Stimulated activated CD4-positive, alpha-beta T cell treated with anti-CD3 and anti-CD28 coated beads, Interleukin-12 subunit alpha, Interleukin-12 subunit beta, amount 100 ng/mL, for 24 hours (primary cell): ENCODE measurements at places on chromosomes 5 and 9.

DNA sequence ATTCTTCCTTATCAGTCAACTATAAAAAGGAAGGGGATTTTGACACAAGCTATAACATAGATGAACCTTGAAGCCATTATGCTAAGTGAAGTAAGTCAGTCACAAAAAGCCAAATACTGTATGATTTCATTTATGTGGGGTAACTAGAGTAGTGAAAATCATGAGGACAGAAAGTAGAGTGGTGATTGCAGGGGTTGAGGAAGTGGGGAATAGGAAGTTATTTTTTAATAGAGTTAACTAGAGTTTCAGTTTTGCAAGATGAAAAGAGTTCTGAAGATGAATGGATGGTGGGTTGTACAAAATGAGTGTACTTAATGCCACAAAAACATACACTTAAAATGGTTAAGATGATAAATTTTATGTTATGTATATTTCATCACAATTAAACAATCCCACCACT, 65.4 kb upstream of the FAM174A start:
- DNase-seq = no peak

GRCh38 chr9:88173378-88173999, 35.2 kb upstream of the SPATA31C2 start:
- DNase-seq = no peak

DNA sequence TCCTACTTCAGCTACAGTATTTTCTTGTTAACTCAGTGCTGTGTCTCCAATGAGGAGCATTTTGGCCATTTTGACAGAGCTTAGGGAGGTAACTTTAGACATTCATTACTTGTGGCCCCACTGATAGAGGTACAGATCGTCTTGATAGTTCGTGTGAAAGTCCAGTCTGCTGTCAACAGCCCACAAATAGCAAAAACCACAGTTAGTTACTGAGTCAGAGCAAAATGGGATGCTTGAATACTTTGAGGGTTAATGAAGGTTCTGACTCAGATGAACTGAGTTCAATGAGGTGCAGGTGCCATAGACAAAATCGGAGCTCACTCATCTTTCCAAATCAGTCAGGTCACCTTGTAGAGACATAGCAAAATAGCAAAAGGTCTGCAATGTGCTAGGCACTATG, 163.1 kb upstream of the TLE4 start:
- DNase-seq = no peak

DNA sequence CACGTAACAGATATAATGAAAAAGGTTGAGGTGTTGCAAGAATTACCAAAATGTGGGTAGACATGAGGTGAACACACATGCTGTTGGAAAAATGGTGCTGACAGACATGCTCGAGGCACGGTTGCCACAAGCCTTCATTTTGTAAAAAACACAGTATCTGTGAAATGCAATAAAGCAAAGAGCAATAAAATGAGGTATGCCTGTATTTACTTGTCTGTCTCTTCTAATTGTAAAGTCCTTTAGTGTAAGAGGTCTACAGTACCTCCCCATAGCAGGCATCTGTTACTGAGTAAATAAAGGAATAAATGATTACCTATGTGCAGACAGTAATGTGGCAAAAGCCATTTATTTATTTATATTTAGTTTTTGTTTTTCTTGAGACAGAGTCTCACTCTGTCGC, 3.0 kb upstream of the CAST start:
- DNase-seq = no peak

DNA sequence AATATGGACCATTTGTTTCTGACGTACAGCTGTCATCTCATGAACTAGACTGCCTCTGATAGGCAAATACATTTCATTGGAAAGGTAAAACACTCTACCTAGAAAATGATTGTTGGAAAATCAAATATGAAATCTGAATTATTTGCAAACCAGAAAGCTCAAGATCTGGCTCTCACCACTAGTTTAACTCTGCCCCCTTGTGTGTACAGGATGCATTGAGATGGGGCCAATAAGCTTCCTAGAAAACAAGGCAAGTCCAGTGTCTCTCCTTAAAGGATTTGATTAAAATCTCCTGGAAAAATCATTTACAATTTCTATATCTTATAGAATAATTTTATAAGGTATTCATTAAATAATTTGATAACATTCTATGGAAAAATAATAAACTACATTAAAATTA, 311.9 kb upstream of the ANKH start:
- DNase-seq = no peak

- DNase-seq = no peak
Observed at GRCh38 chr5:157295247-157295646, 29.3 kb downstream of the CYFIP2 start.

GRCh38 chr5:119330367-119331183, 25.2 kb upstream of the TNFAIP8 start:
- no peak for DNase-seq

GRCh38 chr5:96663608-96664007, 1.4 kb downstream of the CAST start:
- no peak for DNase-seq

- DNase-seq = no peak
Observed at GRCh38 chr9:110160685-110161084, 47.3 kb downstream of the C9orf152 start.

DNA sequence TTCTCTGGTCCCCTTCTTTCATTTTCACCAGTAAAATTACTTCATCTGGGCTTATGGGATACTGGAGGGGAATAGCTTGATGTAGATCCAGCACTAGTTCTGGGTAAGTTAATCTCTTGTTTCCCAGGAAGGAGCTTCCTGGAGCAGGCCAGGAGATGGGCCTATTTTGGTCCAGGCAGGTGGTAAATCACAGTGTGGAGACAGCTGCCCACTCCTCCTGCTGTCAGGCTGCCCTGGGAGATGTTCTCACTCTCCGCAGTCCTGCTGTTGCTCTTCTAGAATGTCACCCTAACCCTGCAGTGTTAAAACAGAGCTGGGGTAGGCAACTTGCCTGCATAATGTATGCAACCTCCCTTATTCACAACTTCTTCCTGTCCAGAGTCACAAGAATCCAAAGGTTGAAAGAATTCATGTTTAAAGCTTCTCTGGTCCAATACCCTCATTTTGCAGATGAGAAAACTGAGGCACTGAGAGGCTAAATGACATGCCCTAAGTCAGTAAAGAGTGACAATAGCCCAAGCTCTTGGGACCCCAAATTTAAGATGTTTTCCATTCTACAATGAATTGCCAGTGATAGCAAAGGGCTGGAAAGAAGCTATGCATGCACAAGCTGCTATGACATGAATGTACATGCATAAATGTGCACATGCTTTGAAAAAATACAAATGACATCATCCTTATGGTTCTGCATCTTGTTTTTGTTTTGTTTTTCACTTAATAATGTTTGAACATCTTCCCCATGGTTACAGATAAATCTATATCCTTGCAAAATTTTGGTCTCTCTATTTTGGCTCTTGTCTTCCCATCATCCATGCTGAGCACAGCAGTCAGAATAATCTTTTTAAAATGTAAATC, 71.8 kb upstream of the ADRA1B start:
- DNase-seq = no peak

- DNase-seq = no peak
Observed at GRCh38 chr5:86442036-86442745, 175.6 kb upstream of the COX7C start.

DNA sequence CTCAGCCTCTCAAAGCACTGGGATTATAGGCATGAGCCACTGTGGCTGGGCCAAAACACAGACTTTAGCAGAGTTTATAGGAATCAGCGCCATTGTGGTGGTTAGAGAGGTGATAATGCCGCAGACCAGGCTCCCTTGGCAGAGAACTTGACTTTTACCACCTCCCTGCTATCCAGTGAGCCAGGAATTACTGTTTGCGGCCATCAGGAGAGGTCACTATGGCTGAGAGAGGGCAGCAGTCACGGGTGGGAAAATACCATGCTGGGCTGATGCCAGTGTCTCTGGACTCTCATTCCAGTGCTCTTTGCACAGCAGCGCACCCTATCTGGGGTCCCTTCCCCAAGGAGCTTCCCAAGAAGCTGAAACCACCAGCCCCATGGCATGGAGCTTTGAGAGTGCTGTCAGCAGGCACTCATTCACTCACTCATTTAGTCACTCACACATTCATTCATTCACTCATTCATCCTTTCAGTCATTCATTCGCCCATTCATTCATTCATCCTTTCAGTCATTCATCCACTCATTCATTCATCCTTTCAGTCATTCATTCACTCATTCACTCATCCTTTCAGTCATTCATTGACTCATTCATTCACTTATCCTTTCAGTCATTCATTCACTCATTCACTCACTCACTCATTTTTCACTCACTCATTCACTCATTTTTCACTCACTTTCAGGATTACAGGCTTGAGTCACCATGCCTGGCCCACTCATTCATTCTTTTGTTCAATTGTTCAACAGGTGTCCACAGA, 27.3 kb upstream of the RNU6ATAC start:
- no peak for DNase-seq

GRCh38 chr9:117796681-117797080, 92.5 kb downstream of the TLR4 start:
- DNase-seq = no peak

GRCh38 chr9:130017076-130017475, 25.9 kb downstream of the FNBP1 start:
- DNase-seq = no peak

GRCh38 chr5:150473673-150474358, 24.3 kb upstream of the RPS14 start:
- no peak for DNase-seq

DNA sequence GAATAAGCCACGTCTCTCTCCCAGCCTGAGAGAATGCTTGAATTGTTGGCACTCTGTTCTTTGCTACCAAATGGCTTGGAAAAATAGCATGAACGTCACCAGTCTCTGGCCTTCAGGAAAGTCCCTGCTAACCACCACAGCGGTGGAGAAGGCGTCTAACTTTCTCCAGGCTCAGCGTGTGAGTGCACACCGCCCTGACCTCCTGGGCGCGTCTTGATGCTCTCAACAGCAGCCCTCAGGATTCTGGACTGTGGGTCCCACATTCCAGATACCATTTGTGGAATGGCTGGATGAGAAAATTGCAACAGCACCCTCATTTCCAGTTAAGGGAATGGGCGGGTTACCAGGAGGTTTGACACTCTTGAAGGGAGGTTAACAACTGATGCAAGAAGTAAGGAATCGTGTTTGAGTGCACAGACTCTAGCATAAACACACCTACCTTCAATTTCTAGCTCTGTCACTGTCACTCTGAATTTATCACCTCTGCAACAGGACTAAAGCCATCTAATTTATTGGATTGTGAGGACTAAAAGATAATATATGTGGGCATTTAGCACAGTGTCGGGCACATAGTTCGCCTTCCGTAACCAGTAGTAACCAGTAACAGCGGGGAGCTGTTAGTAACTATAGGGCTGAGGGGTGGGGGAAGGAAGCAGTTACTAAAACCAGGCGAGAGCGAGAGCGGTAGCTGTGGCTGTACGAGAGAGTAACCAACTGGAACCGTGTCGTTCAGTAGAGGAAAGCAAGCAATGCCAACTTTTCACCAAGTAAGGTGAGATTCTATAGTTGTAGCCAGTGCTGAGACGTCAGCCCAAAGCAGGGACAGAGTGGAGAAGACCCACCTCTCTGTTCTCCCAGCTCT, 807 bp upstream of the PLGRKT start:
- DNase-seq = peak; percentile 53

- DNase-seq = no peak
Observed at GRCh38 chr9:34246453-34246852, 67.6 kb downstream of the UBAP1 start.

GRCh38 chr5:154501566-154501965, 23.5 kb upstream of the HAND1 start:
- no peak for DNase-seq

GRCh38 chr5:8394965-8395364, 526.0 kb downstream of the MTRR start:
- DNase-seq = no peak

DNA sequence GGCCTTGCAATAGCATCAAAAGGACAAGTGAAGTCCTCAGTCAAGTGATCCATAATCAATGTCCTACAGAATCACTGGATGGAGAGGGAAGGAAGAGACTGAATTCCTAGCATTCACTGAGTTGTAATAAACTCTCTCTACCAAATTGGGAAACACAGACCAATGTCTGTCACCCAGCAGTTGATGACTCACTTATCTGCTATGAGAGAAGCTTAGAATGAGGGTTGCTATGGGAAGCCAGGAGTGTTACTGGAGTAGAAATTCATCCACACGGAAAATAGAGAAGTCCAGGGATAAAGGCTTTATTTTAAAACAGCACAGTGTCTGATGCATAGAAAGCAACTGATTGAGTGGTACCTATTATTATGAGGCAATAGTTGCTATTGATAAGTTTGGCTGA, 407.4 kb downstream of the BRINP1 start:
- DNase-seq = no peak

DNA sequence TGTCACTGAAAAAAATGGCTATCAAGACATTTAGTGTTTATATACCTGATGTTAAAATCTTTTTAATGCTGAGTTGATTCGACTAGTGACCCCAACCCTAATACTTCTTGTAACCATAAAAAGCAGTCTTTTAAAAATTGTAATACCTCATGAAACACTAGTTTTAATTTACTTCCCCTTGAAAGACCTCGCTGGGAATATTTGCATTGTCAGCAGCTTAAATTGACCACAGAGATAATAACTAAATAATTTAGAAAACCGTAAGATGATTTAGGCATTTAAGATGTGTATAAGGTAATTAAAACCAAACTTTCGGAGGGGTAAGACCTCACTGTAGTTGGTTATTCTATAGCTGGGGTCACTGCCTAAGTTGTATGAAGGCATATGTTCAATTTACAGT, 89.8 kb downstream of the FGF10 start:
- no peak for DNase-seq

- no peak for DNase-seq
Observed at GRCh38 chr5:93122446-93122845, 458.6 kb downstream of the NR2F1-AS1 start.

DNA sequence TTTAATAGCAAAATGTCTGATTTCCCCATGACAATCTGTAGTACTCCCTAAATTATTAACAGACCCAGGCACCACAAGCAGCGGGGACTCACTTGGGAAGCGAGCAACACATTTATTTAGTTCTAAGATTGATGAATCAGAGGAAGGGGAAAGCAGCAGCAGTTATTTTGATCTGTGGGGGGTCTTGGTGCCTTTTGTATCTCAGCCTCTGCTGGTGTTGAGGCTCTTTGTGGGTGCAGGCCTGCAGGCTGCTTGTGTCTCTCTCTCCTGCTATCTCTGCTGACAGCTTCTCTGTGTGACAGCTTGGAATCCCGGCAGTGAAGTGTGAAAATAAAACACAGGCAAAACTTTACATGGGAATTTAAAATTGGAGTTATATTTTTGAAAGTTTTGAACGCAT, 878.2 kb upstream of the DMAC1 start:
- DNase-seq = no peak

DNA sequence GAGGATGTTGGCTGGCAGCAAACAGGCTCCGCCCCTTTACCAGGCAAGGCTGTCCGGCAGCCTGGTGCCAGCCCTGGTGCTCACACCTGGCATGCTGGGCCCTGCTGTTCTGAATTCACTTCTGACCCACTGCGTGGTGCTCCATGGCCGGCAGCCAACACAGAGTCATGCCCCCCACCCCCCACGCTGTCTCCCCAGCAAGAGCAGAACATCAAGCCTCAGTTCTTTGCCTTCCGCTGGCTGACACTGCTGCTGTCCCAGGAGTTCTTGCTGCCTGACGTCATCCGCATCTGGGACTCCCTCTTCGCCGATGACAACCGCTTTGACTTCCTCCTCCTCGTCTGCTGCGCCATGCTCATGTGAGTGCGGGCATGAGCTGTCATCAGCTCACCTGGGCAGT, 12.6 kb upstream of the ENDOG start:
- DNase-seq = no peak

- DNase-seq = no peak
Observed at GRCh38 chr9:7368410-7369292, 430.9 kb downstream of the DMAC1 start.
